Stimulated activated CD4-positive, alpha-beta T cell treated with anti-CD3 and anti-CD28 coated beads, Interleukin-15, amount 100 ng/mL, for 1 hour (primary cell): ENCODE measurements at places on chromosomes 7 and 10.

- DNase-seq, result no peak
These were observed 8.1 kb downstream of the SRGN start for GRCh38 chr10:69096045-69096444.

GRCh38 chr10:110036640-110037039 is 28.9 kb downstream of the ADD3 start:
- no peak for DNase-seq

DNA sequence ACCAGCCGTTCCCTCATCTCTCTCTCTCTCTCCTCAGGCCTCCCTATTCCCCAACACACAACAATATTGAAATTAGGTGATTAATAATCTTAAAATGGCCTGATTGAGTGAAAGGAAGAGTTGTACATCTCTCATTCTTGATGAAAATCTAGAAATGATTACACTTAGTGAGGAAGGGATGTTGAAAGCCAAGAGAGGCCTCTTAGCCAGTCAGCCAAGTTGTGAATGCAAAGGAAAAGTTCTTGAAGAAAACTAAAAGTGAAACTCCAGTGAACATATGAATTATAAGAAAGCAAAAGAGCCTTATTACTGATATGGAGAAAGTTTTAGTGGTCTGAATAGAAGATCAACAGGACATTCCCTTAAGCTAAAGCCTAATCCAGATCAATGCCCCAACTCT is 695.1 kb downstream of the GRID1 start:
- DNase-seq, result no peak

GRCh38 chr10:63692220-63692896 is 171.2 kb downstream of the REEP3 start:
- no peak for DNase-seq

DNA sequence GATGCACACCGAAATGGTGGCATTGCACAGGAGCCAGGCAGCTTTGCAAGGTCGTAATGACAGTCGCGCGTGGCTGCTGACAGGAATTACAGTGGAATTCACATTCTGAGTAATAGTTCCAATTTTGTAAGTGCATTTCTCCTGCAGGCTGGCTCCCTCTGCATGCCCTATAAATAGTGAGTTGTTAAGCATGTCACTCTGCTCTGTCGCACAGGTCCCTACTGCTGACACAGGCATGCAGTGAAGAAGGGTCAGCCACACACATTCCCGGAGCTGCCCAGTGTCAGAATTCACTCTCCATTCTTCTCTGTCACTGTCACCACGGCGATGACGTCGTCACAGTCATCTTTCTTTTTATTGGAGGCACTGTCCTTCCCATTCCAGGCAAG is 49.2 kb upstream of the SHH start:
- DNase-seq, result no peak
